ENCODE measurements at places on chromosomes 11 and 22. TPM values are rescaled to one million over a fixed set of nuclear protein-coding genes. Genes with fewer than 3 reads are reported as not detected.

The NELL1 gene
- not detected for total RNA-seq

The TSPAN18 gene
- 0.35 TPM for total RNA-seq

The CD3G gene
- 0.55 TPM for total RNA-seq

The HTR3A gene
- total RNA-seq: not detected

The CCDC87 gene
- total RNA-seq: 0.40 TPM

The FAM227A gene
- total RNA-seq: 1.4 TPM

The PTPRCAP gene
- total RNA-seq: 1.5 TPM

The CNIH2 gene
- 1.1 TPM for total RNA-seq

The SYT13 gene
- total RNA-seq: 0.09 TPM

The RASGRP2 gene
- total RNA-seq: 15.8 TPM
